T-helper 2 cell treated with Interferon-gamma antibody and Interleukin-4, amounts not matched to agents 5 μg/mL and 100 μg/mL, for 36 hours (primary cell): ENCODE measurements at places on chromosomes 1 and 21.

- no peak for DNase-seq
Observed at GRCh38 chr1:109980324-109981003, 4.1 kb upstream of the AHCYL1 start.

DNA sequence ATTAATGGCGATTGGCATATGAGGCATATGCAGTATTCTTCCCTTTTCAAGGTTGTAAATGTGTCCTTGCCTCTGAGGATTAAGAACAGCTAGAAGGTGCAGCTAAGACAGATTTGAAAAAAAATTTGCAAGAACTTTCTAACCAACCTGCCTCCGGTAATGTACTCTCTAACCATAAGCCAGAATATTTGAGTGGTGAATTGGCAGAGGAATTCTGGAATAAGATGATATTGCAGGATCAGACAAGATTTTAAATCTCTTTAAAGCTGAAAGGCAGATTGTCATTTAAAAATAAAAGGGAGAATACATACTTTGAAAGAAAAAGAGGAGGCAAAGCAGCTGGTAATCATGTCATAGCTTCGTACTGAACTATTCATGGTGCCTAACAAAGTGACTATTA is 29.2 kb downstream of the MROH9 start:
- no peak for DNase-seq

- no peak for DNase-seq
Observed at GRCh38 chr1:69290291-69290690, 277.4 kb upstream of the LRRC7 start.

GRCh38 chr1:3986686-3987218 is 86.7 kb upstream of the C1orf174 start:
- DNase-seq = no peak

- DNase-seq = no peak
Observed at GRCh38 chr1:221437171-221437570, 304.7 kb downstream of the DUSP10 start.

DNA sequence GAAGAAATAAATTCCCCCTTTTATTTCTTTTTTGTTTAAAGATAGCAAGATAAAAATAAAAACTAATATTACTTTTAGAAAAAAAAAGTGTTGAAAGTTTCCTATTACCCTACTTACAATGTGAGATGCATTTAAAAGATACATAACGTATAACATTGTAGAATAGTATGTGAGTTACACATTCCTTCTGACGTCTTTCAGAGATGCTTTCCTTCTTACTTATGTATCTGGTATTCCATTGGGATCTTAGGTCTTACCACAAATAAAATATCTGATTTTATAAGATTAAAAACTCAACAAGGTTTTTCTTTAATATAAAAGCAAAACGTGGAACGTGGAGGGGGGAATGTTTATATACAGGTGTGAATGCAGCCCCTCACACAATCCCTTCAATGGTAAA is 147.2 kb upstream of the ETS2 start:
- DNase-seq = no peak

DNA sequence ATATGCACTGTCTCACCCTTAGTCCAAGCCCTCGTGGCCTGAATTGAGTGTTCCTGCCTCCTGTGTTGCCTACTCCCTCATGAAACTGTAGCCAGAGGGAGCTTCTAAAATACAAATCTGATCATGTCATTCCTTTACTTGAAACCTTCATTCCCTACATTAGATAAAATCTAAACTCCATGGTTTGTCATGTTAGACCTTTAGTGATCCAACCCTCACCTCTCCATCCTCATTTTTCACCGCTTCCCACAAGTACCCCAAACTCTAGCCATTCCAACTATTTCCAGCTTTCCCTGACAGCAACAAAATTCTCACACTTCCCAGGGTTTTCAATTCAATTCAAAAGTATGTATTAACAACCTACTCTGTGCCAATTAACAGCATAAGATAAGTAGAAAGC is 18.3 kb upstream of the CNTN2 start:
- DNase-seq = no peak
